Stimulated activated CD8-positive, alpha-beta memory T cell treated with anti-CD3 and anti-CD28 coated beads, Interleukin-4, amount 100 ng/mL, for 1 hour (primary cell): ENCODE measurements at places on chromosomes 7 and 10.

DNA sequence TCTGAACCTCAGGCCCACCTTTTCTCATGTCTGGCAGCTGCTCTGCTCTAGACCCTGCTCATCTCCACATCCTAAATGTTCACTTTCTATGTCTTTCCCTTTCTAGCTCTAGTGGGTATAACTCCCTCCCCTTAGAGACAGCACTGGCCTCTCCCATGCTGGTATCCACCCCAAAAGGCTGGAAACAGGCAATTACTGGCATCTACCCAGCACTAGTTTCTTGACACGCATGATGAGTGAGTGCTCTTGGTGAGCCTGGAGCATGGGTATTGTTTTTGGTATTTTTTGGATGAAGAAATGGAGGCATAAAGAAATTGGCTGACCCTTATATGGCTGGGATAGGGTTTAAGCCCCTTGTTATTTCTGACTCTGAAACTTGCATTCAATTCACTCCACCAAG is 156.0 kb downstream of the EGFR start:
- no peak for DNase-seq

GRCh38 chr10:47418321-47418720 is 34.2 kb upstream of the ZNF488 start:
- DNase-seq: no peak

DNA sequence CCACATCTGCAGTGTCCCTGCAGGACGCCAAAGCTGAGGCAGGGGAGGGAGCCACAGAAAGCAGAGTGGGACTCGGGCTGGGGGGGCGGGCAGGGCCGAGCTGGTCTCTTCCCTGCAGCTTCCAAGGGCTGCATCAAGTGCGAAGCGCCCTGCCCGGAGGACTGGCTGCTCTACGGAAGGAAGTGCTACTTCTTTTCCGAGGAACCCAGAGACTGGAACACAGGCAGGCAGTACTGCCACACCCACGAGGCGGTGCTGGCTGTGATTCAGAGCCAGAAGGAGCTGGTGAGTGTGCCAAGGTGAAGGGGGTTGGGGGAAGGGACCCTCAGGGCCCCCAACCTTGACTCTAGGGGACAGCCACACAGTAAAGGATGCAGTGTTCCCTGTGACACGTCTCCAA is 16.7 kb downstream of the CLEC2L start:
- DNase-seq: no peak

GRCh38 chr10:26439406-26440087 is 1.4 kb downstream of the APBB1IP start:
- no peak for DNase-seq

- no peak for DNase-seq
Observed at GRCh38 chr10:86979977-86980448, 11.7 kb downstream of the ADIRF start.

DNA sequence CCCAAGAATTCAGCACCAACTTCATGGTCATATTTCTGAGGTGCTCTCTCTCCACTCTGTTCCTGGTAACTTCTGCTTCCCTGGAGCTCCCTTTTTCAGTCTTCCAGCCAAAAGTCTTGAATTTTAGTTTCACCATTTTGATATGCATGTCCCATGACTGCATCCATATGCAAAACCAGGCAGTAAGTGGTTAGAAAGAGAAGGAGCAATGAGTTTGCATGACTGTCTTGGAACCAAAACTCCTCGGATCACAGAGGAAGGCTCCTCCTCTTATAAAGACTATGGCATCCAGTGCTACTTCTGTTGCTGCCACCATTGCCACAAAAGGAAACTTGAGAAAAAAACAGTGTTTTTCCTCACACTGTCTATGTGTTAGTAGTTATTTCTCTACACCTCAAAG is 269.1 kb upstream of the GLI3 start:
- DNase-seq: no peak

GRCh38 chr7:45984386-45985295 is 63.6 kb upstream of the IGFBP3 start:
- DNase-seq: no peak

DNA sequence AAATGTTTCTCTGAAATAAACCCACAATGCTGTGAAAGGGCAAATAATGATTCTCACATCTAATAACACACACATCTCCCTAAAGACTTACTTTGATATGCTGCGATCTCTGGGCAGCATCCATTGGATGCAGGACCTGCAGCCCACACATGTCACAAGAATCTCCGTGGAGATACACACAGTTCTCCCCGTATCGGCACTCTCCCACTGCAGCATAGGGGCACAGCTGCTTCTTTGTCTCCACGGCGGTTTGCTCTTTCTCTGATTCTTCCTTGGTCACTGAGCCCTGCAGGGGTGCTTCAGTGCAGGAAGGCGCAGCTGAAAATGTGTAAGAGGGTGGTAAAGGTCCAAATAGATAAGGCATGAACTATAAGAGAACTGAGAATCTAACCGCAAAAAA is 20.4 kb downstream of the MKRN1 start:
- no peak for DNase-seq

DNA sequence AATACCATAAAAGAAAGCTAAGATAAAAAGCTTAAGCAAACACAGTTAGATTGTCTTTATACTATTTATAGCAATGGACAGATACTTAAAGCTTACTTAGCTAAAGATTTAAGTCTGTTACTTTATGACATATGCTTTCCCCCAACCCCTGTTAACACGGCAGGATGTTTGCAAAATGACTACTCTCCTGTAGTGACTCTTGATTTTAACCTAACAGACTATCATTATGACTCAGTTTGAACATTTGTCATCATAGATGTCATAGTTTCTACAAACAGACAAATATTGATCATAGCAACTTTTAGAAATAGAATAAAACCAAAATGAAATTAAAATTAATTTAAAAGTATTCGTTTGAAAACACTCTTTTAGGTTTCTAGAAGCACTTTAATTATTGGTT is 7.8 kb upstream of the COMMD3 start:
- DNase-seq: no peak

DNA sequence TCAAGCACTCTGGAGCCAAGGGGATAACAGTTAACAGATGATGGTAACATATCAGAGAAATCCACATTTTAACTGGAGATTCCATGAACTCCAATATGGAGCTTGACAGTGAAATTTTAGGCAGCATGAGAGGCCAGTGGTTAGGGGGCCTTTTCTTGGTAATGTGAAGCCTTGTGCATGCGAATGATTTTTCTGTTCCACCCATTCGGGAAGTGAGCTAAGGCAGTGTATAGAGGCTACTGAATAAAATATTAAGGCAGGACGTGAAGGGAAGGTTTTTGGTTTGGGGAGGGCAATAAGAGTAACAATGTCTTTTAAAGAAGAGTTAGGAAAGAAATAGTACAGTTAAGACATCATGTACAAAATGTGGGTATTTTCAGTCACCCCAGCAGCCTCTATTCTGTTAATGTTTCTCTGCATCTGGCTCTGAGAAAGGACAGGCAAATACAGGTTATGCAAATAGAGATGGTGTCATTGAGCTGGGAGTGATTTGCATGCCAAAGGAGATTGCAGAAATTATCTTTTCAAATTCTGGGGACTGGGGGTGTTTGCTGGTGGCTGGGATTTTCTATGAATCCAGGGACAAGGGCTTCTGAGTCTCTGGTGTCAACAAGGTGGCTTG is 6.8 kb upstream of the TAS2R60 start:
- no peak for DNase-seq

- DNase-seq: no peak
Observed at GRCh38 chr10:5519054-5519453, 5.7 kb upstream of the CALML3 start.

GRCh38 chr10:31886885-31887284 is 41.7 kb downstream of the ARHGAP12 start:
- no peak for DNase-seq

DNA sequence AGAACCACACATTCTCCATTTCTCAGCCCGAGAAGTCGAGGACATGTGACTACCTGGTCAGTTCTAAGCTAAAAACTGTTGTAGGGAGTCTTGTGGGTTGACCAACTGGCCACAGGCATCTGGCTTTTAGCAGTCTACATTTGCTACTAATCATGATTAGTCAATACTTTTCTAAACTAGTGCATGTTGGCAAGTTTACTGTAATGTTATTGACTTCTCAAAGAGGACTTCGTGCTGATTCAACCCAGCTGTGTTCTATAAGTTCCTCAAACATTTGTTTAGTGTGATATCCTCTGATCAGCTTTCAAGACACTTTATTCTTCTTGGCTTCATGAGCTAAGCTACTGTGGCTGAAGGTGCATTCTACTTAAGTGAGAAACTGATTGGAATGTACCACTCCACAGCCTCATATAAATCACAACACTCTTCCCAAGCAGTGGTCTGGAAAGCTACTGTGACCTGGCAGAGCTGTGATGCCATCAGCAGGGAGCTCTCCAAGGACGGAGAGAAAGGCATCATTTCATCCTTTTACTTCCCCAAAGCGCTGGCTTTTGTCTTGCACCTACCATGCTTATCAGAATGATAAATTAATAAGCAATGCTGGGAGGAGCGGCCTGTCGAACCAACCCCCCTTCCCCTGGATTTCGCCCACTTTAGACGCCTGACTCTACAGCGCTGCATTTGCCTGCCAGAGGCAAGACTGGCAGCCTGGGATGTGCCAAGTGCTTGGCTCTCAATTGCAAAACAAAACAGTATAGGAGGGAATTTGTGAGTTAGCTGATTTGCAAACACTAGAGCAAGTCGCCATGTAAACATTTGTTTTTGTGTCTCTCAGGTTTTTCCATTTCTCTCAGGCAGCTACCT is 206.7 kb upstream of the PLXNA4 start:
- no peak for DNase-seq

- DNase-seq: no peak
Observed at GRCh38 chr10:35074266-35074665, 15.9 kb downstream of the CUL2 start.

- no peak for DNase-seq
Observed at GRCh38 chr10:15461353-15462108, 90.4 kb upstream of the FAM171A1 start.

- no peak for DNase-seq
Observed at GRCh38 chr7:23938937-23939552, 229.0 kb downstream of the STK31 start.

- no peak for DNase-seq
Observed at GRCh38 chr7:6160191-6160623, 112.2 kb downstream of the CYTH3 start.

GRCh38 chr7:47186316-47186715 is 395.6 kb downstream of the TNS3 start:
- no peak for DNase-seq

- DNase-seq: no peak
Observed at GRCh38 chr7:41060796-41061195, 642.1 kb downstream of the INHBA start.

DNA sequence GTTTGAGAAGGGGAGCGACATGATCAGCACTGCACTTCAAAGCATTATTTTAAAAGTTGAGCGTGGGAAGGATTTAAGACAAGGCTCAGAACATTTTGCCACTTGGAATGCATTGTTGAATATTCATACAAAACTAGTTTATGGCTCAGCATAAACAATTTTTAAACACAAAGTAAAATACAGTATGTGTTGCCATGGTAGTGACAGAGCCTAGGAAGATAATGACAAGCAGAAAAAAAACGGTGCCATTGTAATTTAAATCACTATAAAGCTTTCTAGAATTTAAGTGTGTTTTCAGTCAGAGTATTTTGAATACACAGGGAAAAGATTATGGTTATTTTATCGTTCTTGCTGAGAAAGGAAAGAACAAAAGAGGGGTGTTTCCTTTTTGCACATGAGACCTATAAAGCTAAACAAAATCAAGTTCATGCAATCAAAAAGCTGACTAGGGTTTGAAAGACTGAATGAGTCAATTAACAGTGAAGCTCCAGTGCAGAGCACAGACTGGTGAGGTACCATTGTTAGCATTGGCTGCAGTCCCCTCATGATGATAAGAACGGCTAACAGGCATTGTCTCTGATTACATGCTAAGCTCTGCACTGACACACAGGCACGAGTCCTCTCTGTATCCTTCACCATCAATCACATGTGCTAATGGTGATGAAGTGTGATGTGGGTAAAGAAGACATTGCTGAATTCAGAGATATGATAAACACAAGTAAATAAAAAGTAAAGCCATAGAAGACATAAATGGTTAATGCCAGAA is 181.9 kb upstream of the VSTM2A start:
- DNase-seq: no peak

GRCh38 chr7:132572526-132572925 is 3.7 kb downstream of the PLXNA4 start:
- no peak for DNase-seq
